ENCODE measurements at places on chromosomes 2 and 18. TPM values are rescaled to one million over a fixed set of nuclear protein-coding genes. Genes with fewer than 3 reads are reported as not detected.

GRCh38 chr18:21559195-21559594 lies 41.3 kb downstream of the ESCO1 start:
- DNase-seq, result no peak

GRCh38 chr2:197092431-197092830 lies 165.9 kb upstream of the PGAP1 start:
- DNase-seq, result peak; percentile 92

- DNase-seq, result no peak
These were observed 49.7 kb downstream of the HPCAL1 start for GRCh38 chr2:10352361-10352760.

The BUB1 gene
- total RNA-seq, result 12.4 TPM

DNA sequence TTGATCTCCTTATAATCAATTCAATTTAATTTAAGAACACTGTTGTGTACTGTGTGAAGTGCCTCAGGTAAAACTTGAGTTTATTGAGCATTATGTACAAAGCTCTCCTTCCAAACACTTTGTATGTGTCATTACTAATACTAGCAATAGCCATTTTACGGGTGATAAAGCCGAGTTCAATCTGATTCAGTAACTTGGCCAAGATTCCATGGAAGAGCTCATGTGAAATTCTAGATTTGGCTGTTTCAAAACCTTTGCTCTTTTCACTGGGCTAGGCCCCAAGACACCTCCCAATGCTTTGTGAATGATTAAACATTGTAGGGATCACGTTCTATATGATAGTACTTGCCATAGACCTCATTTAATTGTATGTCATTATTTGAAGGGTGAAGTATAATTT lies 8.9 kb upstream of the NFE2L2 start:
- DNase-seq, result no peak

The CCL20 gene
- 8.0 TPM for total RNA-seq

DNA sequence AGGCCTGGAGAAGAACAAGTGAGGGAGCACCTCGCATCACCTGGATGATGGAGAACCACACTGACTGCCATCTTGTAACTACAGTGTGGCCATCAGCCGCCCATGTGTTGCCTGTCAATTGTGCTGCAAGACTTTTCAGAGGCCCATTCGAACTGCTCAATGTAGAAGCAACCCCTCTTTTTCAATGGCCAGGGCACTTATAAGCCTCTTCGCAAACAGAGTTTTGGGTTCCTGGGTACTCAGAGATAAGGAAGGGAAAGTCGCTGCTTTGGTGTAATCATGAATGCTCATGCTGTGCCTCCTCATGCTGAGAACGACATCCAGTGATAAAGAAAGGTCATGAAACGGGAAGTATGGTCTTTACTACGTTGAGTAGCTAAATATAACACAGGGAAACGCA lies 143.9 kb upstream of the SLC39A10 start:
- no peak for DNase-seq

GRCh38 chr18:68583685-68584084 lies 131.2 kb downstream of the TMX3 start:
- DNase-seq, result no peak

- DNase-seq, result peak; percentile 29
These were observed 27.9 kb downstream of the RMND5A start for GRCh38 chr2:86747711-86748639.

GRCh38 chr2:72142570-72143440 lies 4.9 kb downstream of the CYP26B1 start:
- DNase-seq, result peak; percentile 92

The FBXO36 gene
- total RNA-seq, result 9.3 TPM

GRCh38 chr2:60992985-60993392 lies 24.5 kb upstream of the PEX13 start:
- no peak for DNase-seq

The IL1F10 gene
- total RNA-seq, result not detected

DNA sequence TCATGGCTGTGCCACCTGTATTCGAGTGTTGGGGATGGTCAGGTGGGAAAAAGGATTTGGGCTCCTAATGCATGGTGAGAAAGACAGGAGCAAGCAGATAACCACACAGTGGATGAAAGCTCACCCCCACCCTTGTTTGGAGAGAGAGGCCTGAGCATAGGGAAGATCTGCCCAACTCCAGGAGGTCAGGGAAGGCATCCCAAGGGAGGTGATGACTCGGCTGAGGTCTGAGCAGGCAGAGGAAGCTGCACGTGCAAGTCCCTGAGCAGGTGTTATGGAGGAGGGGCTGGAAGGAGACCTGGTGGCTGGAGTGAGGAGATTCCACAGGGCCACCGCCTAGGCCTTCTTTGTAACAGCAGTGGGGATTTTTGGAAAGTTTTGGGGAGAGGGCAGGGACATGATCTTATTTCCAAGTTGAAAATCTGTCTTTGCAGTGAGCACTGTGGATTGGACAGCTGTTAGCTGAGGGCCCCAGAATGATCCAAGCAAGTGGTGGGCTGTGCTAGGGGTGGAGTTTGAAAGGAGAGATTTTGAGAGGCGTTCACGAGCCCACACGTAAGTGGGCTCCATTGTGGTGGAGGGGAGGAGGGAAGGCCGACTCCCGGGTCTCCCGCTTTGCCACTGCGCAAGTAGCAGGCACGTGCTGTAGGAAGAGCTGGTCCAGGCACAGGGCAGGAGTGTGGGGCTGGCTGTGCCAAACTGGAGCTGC lies 228.5 kb downstream of the GLI2 start:
- no peak for DNase-seq

The NIFK gene
- total RNA-seq, result 34.9 TPM

The FZD7 gene
- 12.1 TPM for total RNA-seq

DNA sequence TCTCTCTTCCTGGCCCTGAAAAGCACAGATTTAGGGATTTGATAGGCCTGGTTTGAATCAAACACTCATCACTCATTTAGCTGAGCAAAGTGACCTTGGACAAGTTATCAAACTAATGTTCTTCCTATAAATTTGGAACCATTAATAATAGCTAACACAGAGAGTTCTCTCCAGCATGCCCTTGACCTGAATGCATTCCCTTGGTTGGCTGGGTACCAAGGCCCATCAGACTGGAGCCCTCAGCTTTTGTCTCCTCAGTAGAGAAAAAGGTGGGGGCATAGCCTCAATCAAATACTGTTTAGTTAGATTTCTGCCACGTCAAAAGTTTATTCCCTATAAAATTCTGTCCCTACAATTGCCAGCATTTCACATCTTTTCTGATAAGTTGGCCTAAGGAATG lies 13.8 kb upstream of the MRPL19 start:
- DNase-seq, result no peak
